ENCODE measurements at places on chromosomes 3 and 15.

- no peak for DNase-seq
Measured at GRCh38 chr3:59288951-59289350, 239.1 kb upstream of the CFAP20DC start.

GRCh38 chr3:190118438-190118837, 2.3 kb downstream of the P3H2 start:
- no peak for DNase-seq

DNA sequence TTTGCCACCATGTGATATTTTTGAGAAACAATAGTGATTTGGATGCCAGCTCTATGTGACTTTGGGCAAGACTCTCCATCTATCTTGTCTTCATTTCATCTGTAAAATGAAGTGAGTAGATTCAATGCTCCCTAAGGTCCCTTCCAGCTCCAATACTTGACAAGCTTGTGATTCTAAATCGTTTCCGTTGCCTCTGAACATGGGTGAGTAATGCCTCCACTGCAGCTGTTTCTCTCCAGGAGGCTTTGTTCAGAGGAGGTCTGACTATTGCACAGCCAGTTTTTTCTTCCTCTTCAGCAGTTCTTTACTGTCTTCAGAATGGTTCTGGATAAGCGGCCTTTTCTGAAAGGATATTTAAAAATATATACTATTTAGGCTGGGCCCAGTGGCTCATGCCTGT, 14.8 kb upstream of the TMOD3 start:
- DNase-seq = no peak

DNA sequence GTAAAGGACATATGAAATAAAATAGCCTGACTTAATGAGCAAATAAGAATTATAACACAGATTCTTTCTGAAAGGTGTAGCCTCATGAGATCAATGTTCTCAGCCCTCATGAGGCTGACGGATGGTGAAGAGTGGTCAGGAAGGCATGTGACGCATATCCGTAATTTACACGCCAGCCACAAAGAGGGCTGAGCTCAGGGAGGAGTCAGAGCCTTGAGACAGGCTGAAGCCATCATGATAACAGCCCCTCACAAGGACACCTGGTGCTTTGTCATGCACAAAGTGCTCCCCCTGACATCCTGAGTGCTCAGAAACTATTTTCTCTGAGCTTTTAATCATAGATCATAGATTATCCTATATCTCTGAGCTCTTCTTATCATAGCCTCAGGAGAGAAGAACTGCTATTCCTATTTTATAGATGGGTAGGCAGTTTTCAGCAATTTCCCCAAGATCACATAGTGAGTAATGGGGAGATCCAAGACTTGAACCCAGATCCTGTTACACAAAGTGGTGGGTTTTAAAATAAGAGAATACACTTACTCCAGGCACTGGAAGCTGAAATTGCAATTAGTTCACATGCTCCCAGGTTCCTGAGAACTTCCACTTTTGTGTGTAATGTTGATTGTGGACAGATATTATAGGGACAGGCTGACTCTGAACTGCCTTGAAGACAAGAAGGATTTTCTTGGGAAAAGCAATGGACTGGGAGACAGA, 267.1 kb downstream of the RPLP1 start:
- DNase-seq = peak; percentile 26

GRCh38 chr3:100103558-100104441, 10.5 kb downstream of the FILIP1L start:
- peak; percentile 62 for DNase-seq

DNA sequence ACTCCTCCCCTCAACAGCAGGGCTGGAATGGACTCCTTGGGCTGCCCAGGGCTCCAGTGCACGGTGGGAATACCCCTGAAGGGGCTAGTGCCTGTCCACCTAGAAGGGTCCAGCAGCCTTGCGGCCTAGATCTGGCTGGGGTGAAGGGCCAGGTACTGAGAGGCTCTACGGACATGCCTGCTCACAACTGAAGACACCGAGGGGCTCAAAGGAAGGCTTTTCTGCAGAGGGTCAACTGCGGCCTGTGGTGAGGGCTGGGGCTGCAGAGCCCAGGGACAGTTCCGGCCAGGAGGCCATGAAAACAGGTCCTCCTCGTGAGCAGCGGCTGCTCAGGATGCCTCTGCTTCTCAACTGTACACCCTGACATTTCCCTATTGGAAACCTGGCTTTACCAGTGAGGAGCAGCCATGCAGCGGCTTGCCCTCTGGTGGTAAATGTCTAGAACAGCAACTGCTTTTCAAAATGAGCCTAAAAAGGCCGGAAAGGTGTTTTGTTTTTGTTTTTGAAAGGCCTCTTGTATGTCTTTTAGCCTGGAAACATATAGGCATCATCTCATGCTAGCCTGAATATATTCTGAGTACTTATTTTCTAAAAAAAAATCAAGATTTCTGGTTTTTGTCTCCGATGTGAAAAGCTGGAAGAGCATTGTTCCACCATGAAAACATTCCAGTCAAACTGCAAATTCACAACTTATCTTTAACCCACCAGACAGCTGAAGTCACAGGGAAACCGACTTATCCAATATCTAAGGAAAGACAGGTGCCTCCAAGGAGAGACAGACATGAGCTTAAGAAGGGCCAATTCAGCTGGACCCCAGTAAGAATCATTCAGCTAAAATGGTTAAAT, 163.4 kb downstream of the KLF13 start:
- DNase-seq = peak; percentile 69

GRCh38 chr15:34753236-34753894, 1.4 kb downstream of the GJD2 start:
- peak; percentile 80 for DNase-seq

DNA sequence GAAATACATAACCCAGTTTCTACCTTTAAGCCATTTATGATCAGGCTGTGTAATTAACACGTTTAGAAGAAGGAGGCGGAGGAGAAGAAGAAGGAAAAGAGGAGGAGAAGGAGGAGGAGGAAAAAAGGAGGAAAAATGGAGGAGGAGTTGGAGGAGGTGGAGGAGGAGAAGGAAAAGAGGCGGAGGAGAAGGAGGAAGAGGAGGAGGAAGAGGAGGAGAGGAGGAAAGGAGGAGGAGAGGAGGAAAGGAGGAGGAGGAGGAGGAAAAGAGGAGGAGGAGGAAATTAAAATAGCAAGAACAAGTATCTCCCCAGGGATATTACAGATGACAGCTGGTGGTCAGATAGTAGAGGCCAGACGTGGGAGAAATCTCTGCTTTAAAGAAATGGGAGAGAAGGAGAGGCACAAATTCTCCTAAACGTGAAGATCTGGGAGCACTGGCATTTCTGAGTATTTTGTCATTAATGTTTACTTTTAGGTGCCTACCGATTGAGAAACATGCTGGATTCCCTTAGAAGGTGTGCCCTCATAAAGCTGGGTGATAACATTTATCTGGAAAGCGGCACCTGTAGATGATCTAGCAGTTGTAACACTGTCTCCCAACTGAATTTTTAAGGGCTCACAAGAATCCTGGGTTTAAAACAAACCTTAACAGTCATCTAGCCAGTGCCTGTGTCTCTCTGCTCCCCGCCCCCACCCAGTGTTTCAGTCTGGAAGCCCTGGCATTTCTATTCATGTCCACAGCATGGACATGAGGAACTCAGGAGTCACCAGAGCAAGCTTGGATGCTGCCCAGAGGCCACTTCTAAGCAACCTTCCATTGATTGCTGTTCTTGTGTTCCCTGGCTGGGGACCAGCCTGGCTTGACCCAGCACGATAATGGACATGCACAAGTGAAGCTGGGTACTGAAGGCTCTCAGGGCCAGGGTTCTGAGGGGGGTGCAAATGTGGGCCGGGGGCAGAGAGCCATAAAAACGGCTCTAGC, 75.2 kb downstream of the CHRNA7 start:
- DNase-seq = peak; percentile 26

DNA sequence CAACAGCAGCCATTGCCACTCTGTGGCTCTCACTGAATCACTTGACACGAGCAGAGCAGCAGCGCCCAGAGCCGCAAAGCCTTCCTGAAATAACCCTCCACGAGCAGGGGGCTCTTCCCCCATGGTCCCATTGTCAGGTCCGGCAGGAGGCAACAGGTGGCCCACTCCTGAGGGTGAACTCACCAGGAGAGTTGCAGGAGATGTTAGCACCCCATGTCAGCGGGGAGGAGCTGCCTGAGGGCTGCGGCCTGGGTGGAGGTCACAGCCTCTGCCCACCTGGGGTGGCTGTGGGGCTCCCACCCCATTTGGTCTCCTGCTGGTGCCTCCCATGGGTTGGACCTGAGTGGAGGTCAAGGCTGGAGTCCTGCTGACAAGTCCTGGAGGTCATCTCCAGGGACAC, 12.3 kb upstream of the C3orf22 start:
- DNase-seq = no peak

GRCh38 chr3:97839944-97840343, 18.1 kb downstream of the CRYBG3 start:
- no peak for DNase-seq

- DNase-seq = no peak
Measured at GRCh38 chr15:87949151-87949574, 307.4 kb downstream of the NTRK3 start.

DNA sequence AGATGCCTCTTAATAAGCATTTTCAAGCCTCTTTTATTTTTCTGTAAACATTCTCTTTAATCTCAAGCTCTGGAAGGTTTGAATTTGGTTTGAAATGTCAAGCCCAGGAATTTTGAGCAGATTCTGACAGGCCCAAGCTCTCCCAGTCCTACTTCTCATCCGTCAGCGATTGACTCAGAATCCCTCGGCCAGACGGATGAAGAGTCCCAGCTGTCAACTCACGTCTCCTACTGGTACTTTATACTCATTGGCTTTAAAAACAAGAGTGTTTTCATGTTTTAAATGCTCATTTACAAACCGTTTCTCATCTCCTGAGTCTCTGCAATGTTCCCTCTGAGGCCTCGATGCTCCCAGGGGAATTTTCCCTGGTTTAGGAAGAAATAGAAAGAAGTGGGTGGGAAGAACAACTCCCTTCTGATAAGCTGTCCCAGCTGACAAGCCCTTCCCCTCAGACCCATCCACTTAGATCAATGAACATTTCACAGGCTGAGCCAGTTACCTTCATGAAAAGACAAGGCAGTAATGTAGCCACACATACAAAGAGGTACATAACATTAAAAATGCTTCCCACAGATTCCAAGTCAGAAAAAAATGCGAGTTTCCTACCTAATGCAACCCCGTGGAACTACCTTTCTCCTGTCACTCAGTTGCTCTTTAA, 478.2 kb upstream of the DPH6 start:
- peak; percentile 20 for DNase-seq

- peak; percentile 38 for DNase-seq
Measured at GRCh38 chr3:27360113-27361078, 8.8 kb downstream of the NEK10 start.
